Muscle of arm (tissue), 14 donors: ENCODE measurements at places on chromosomes 2 and 18. TPM values are rescaled to one million over a fixed set of nuclear protein-coding genes. Genes with fewer than 3 reads are reported as not detected.

Gene NCKAP5
- 6.6 TPM for polyA plus RNA-seq

Gene NUP35
- 12.7 TPM for polyA plus RNA-seq

Gene LIPG
- polyA plus RNA-seq: 4.2 TPM

Gene ITPRIPL1
- polyA plus RNA-seq: not detected

Gene ADD2
- 5.0 TPM for polyA plus RNA-seq

GRCh38 chr2:38092196-38092902 is 16.4 kb upstream of the CYP1B1 start:
- DNase-seq: no peak

DNA sequence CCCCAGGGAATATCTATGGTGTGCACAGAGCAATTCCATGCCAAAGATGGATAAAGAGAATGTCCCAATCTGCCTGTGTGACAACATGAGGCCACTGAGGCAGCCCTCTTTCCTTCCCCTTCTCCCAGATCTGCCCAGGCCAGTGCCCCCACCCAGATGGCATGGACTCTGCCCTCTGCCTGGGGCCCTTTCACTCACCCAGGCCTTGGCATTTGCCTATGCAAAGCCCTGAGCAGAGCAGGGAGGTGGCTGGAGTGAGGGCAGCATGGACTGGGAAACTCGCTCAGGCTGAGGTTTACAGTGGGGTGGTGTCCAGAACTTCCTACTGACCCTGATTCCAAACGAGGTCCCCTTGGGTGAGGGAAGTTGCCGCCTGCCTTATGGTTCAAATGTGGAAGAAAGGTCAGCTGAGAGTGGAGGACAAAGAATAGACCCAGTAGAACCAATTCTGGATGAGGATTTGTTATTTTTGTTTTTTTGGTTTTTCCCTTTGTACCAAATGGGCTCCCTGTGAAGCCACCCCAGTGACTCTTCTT is 8.9 kb downstream of the SH2D6 start:
- DNase-seq: no peak

DNA sequence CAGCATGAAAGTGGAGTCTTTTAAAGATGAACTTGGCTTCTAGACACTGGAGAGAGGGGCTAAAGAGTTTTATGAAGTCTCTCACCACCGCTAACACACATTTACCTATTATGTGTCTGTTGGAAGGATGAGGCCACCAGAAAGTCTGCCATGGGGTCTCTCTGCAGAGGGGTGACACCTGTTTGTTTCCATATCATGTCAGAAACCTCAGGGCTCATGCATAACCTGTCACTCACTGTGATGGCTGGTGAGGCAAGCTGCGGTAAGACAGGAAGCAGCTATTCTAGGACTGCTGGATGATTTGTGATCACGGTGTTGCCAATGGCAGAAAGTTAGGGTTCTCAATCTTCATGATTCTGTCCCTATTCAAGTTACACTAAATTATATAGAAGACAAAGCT is 60.8 kb upstream of the DNMT3A start:
- DNase-seq: no peak

GRCh38 chr2:143936848-143937722 is 582.8 kb downstream of the ZEB2 start:
- DNase-seq: peak; percentile 35

DNA sequence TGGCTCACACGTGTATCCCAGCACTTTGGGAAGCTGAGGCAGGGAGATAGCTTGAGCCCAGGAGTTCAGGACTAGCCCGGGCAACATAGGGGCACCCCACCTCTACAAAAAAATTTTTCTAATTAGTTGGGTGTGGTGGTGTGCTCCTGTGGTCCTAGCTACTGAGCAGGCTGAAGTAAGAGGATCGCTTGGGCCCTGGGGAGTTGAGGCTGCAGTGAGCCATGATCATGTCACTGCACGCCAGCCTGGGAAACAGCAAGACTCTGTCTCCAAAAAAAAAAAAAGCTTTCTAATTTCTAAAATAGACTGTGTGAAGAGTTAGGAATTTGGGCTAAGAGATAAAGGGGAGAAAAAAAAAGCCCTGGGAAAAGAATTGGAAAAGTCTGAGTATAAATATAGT is 51.9 kb upstream of the NAB1 start:
- DNase-seq: no peak

DNA sequence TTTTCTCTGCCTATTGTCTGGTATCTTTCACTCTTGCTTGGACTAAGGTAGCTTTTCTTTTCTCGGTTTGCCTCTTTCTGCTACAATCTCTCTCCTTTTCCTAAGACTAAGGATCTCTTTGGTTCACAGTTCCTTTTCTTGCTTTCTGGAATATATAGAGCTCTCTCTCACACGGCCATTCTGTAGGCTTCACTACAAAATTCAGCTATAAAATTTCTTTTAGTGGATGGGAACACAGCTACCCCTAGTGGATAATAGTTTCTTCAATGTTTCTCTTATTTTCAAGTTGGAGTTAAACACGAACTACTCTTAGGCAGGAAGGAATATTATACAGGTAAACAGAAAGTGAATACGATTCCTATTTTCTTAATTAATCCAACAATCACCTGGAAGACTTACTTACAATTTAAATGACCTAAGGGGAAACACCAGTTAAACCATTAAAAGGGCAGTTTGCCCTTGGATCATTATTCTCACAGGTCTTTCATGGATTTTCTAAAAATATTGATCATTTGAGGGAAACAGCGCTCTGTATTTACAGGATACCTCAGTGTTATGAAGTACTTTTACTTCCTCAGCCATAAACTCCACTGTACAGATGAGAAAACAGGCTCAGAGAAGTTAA is 140.5 kb downstream of the LRP2 start:
- DNase-seq: peak; percentile 14

- DNase-seq: peak; percentile 40
Measured at GRCh38 chr2:6648596-6649247, 217.0 kb downstream of the CMPK2 start.

DNA sequence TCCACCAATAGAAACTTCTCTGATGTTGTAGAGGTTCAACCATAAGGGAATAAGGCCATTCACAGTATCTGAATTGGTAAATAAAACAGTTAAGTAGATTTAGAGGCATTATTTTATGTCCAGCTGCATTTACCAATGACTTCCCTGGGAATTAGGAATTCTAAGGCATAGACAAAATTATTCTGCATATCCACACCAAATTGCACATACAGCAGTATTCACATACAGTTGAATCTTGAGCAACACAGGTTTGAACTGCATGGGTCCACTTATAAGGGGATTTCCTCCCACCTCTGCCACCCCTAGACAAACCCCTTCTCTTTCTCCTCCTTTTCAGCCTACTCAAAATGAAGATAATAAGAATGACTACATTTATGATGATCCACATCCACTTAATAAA is 54.4 kb downstream of the COL5A2 start:
- no peak for DNase-seq

DNA sequence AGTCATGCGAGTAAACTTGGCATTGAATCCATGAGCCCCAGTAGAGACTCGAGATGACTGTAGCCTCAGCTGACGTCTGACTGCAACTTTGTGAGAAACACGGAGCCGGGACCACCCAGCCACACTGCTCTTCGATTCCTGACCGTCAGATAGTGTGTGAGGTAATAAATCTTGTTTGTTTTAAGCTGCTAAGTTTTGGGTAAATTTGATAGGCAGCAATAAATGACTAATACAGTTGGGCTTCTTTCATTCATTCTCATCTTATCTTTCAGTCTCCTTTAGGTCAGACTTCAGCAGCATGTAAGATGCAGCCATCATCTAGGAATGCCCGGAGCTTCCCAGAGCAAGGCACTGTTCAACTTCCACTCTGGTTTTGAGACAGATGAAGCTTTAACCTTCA is 8.0 kb upstream of the KLHL29 start:
- DNase-seq: no peak

DNA sequence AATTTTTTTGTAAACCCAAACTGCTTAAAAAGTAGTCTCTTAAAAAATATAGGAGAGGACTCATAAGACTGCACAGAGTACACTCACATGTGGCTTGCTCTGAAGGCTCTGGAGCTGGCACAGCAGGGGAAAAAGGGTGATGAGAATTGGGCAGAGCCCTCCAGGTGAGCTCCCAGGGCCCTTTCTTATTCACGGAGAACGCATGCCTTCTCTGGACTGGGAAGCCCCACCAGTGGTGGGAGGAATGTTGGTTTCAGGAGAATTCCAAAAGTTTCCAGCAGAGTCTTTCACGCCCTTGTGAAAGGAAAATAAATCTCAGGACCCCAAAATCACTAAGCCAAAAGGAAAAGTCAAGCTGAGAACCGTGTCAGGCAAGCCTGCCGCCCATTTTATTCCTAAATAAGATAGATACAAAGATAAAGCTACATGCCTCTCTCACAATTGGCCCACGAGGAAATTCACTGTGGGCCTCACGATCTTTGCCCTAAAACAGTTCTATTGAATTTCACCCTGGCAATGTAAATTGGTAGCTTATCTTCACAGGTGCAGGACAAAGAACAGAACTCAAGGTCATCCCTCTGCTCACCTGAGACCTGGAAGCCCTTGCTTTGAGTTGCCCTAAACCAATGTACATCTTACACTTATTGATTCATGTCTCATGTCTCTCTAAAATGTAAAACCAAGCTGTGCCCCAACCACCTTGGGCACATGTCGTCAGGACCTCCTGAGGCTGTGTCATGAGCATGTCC is 15.5 kb upstream of the MC5R start:
- DNase-seq: no peak

DNA sequence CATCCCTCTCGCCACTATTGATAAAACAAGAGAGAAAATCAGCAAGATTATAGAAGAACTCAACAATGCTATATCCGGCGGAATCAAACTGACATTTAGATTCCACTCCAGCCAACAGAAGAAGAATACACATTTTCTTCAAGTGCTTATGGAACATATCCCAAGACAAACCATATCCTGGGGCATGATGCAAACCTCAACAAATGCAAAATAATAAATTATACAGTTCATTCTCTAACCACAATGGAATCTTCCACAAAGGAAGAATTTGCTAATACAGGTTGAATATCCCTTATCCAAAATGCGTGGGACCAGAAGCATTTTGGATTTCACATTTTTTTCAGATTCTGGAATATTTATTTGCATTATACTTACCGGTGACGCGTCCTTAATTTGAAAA is 51.4 kb upstream of the YPEL5 start:
- no peak for DNase-seq
